ENCODE measurements at places on chromosomes 13 and 19.

- no peak for DNase-seq
Measured at GRCh38 chr13:61370520-61370919, 45.1 kb downstream of the PCDH20 start.

DNA sequence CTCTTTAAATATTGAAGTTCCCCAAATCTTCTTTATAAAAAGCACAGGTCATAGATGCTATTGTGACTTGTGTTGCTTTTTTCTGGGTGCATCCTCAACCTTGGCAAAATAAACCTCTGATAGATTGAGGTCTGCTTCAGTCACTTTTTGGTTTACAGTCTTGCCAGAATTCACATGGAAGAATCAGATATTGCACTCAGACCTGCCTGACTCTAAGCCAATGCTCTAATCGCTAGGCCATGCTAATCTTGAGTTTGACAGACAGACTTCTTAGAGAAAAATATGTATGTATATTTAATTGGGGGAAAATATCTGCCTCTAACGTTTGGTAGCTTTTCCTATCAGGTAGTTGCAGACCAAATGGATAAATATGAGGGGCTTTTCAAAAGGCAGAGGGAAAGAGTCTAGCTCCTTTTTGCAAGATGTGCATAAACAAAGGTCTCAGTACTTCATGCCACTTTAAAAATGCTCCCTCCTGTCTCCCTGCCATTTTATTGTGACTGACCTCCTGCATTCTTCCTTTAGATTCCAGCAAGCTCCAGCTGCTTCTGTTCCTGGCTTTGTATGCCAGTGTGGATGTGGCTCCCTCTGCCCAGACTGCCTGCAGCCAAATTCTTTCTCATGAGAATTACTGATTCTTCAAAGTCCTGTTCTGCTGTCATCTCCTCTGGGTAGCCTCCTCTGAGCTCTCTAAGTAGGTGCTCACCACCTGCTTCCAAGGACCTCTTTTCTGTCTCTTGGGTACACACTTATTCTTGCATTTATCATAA lies 42.4 kb upstream of the RFC3 start:
- no peak for DNase-seq

GRCh38 chr13:52130641-52131040 lies 1.8 kb upstream of the NEK5 start:
- DNase-seq: no peak

DNA sequence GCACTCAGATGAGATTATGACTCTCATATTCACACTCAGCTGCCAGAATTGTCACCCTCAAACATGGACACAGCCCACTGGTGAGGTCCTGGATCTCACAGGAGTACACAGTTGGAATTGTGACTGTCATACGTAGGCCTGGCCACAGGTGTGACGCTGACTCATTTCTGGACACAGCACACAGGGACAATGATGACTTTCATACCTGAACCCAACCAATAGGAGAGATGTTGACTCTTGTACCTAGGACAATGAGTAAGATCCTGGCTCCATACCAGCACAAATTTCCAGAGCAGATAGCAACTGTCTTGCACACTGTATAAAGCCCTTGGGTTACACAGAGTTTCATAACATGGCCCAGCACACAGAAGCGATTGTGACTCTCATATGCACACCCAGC lies 46.4 kb downstream of the ZNF85 start:
- no peak for DNase-seq

- DNase-seq: peak; percentile 14
Measured at GRCh38 chr19:53086949-53087348, 16.3 kb downstream of the ZNF160 start.

DNA sequence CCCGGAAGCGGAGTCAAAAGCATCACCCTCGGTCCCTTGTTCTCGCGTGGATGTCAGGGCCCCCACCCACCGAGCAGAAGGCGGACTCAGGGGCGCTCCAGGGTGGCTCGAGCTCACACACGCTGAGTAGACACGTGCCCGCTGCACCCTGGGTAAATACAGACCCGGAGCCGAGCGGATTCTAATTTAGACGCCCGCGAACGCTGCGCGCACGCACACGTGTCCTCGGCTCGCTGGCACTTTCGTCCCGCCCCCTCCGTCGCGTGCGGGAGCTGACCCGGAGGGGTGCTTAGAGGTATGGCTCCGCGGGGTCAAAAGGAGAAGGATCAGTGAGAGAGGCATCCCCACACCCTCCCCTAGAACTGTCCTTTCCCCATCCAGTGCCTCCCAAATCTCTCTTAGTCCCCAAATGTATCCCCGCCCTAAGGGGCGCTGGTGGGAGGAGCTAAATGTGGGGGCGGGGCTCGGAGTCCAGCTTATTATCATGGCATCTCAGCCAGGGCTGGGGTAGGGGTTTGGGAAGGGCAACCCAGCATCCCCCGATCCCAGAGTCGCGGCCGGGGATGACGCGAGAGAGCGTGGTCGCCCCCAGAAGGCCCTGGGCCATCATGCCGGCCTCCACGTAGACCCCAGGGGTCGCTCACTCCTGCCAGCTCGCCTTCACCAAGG lies 451 bp upstream of the ICAM5 start:
- no peak for DNase-seq

GRCh38 chr19:49502866-49503581 lies 6.8 kb downstream of the RPS11 start:
- DNase-seq: peak; percentile 47

DNA sequence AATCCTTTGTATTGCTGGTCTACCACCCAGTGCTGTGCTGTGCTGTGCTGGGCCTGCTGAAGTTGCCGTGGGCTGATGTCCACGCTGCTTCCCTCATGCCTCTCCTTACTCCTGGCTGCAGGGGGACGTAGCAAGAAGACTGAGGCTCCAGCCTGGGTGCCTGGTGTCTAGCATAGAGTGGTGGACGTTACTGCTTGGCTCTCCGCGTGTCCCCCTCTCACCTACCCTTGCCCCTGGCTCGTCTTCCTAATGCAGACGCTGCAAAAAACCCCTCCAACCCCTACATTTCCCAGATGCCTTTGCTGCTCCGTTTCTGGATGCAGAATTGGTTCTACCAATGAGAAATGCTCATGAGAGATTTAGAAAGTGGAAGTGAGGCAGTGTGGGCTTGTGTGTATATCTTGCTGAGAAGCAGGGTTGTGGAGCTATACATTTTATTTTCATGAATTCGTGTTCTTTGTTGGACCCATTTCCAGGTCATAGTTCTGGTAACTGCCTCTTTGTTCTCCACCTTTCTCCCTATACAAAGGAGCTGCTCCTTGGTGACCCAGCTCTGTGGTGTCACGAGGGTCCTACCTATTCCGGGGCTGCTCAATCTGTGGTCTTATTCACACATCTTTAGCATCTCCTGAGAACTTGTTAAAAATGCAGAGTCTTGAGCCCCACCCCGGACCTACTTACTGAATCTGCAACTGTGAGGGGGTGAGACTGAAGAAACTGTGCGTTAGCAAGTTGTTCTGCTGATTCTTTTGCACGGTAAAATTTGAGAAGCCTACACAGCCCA lies 7.9 kb upstream of the DENND1C start:
- no peak for DNase-seq

DNA sequence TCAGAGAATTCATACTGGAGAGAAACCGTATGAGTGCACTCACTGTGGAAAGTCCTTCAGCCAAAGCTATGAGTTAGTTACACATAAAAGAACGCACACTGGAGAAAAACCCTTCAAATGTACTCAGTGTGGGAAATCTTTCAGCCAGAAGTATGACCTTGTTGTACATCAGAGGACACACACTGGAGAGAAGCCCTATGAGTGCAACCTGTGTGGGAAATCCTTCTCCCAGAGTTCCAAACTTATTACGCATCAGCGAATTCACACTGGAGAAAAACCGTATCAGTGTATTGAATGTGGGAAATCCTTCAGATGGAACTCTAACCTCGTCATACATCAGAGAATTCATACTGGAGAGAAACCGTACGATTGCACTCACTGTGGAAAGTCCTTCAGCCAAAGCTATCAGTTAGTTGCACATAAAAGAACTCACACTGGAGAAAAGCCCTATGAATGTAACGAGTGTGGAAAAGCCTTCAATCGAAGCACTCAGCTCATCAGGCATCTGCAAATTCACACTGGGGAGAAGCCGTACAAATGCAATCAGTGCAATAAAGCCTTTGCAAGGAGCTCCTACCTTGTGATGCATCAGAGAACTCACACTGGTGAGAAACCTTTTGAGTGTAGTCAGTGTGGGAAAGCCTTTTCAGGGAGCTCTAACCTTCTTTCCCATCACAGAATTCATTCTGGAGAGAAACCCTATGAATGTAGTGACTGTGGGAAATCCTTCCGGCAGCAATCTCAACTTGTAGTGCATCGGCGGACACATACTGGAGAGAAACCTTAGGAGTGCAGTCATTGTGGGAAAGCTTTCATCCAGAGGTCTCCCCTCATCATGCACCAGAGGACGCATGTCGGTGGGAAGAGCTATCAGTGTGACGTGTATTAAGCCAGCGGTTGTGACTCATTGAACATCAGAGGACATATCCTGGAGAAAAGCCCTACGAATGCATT lies 16.5 kb upstream of the ZNF8 start:
- DNase-seq: no peak

GRCh38 chr19:33248954-33249613 lies 23.4 kb upstream of the SLC7A10 start:
- no peak for DNase-seq

DNA sequence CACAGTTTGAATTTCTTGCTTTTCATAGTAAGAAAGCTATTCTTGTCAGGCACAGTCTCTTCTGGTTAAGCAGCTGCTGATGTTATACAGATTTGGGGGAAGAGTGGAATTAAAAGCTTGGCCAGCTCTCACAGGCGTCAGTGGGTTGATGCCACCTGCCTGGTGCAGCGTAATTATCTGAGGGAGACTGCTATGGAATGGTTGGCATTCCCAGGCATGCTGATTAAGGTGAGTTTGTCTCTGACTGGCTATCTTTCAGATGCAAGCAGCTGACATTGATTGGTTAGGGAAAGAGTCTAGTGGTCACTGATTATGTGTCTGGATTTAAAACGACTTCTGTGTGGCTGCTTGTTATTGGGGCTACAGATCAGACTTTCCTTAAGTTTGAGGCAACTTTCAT lies 948.4 kb downstream of the UQCRFS1 start:
- DNase-seq: no peak

GRCh38 chr19:46866407-46867136 lies 5.8 kb downstream of the ARHGAP35 start:
- DNase-seq: no peak

GRCh38 chr13:83086088-83086487 lies 796.2 kb downstream of the SLITRK1 start:
- DNase-seq: no peak

GRCh38 chr13:80717776-80718175 lies 376.9 kb upstream of the SPRY2 start:
- no peak for DNase-seq

GRCh38 chr13:37069597-37070103 lies 10.2 kb upstream of the SUPT20H start:
- DNase-seq: no peak

- peak; percentile 19 for DNase-seq
Measured at GRCh38 chr13:60690604-60691003, 293.6 kb downstream of the TDRD3 start.

DNA sequence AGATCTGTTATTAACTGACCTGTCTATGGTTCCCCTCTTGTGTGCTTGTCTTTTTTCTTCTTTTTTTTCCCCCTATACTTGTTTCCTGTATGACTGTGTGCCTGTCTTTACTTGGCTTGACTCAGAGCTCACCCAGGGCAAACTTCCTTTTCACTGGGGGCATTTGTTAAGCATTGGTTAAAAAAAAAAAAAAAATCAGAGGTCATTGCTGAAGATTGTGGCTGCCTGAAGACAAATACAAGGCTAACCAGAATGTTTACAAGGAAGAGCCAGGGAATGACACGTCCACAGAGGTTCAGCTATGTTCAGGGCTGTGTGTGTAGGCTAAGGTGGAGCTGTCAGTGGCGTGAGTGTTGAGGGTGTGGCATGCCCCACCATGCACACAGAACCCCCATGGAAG lies 47.1 kb downstream of the LNX2 start:
- no peak for DNase-seq

GRCh38 chr13:69199664-69200063 lies 908.0 kb upstream of the ATXN8OS start:
- no peak for DNase-seq

DNA sequence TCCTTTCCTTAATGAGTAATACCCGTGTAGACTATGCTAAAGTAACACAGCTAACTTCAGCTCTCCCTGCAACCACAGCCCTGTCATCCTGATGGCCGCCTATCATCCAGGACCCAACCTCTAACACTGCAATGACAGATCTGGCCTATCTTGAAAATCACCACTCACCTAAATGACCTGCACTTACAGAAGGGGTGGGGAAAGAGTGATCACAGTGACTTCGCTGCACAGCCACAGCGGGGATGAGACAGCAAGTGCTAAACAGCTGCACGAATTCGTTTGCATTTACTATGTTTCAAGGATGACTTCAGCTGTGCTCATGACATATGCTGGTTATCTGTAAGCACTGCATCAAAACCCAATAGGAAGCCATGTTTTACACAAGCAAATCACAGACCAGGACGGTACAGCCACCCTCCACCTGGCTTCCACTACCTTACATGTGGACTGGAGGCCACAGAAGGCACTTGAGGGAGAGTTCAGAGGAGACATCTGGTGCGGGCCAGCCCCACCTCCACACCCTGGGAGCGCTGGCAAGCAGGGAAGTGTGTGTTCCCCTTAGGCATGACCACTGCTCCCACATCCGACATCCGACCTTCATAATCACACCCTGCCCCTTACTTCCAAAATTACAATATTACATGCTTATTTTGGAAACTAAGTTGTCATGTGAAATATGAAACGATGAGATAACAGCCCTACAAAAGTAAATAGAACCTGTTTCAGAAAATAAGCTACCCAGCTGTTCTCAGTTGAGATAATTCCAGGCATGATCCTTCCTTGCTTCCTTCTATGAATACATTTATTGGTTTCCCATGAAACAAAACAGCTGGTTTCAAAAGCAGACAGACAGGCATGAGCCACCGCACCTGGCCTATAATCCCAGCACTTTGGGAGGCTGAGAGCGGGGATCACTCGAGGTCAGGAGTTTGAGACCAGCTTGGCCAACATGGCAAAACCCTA lies 95.7 kb downstream of the STK24 start:
- no peak for DNase-seq

- no peak for DNase-seq
Measured at GRCh38 chr19:4087787-4088679, 21.3 kb upstream of the ZBTB7A start.

- DNase-seq: no peak
Measured at GRCh38 chr19:18009412-18010066, 1.6 kb downstream of the ARRDC2 start.

- no peak for DNase-seq
Measured at GRCh38 chr19:1893791-1894190, 8.5 kb upstream of the ABHD17A start.

GRCh38 chr13:44542361-44542760 lies 33.8 kb downstream of the TSC22D1 start:
- no peak for DNase-seq

DNA sequence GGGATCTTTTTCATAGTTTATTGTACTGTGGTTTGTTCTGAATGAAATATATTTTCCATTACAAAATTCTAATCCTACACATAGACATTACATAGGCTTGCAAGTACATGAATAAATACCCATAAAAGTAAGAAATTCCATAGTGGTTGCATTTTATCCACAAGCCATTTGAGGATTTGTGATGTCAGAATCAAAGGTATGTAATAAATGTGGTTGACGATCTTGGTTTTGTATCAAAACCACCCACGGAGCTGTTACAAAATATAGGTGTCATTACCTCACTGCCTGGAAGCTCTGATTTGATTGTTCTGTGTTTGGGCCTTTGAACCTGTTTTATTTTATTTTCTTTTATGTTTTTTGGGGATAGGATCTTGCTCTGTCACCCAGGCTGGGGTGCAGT lies 125.1 kb downstream of the NALCN start:
- no peak for DNase-seq
